ENCODE measurements at places on chromosomes 7 and 10.

GRCh38 chr7:69757981-69758430 lies 159.7 kb downstream of the AUTS2 start:
- DNase-seq = no peak

- DNase-seq = no peak
These were observed 26.6 kb downstream of the GNG11 start for GRCh38 chr7:93948106-93948505.

DNA sequence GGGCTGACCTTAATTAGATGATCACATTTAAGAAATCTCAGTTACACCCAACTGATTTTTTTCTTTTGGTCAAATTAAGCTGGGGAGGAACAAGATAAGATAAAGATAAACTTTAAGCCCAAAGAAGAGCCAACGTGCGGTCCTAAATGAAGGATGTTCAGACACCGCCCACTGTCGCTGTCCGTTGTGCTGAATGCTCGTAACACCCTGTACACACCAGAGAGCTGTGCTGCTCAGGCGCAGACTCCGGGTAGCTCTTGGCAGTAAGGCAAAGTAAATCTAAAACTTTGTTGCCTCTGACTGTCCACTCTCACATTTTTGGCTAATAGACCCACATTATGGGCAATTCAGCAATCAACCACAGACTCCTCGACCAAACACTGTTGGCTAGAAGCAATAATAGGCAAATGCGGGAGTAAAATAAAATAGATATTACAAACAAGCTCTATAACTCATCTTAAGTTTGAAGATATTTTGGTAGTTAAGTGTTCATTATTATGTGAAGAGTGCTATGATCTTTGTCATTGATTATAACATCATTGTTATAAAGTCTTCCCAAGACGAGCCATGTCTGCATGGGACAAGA lies 57.1 kb downstream of the PLPP4 start:
- DNase-seq = no peak

- DNase-seq = no peak
These were observed 141.4 kb upstream of the FOXP2 start for GRCh38 chr7:114273218-114273617.

GRCh38 chr10:93947055-93947454 lies 46.7 kb upstream of the PLCE1 start:
- DNase-seq = no peak

GRCh38 chr7:5500777-5501350 lies 77.2 kb upstream of the TNRC18 start:
- DNase-seq = no peak

Data from thoracic aorta (tissue), 2 donors.